ENCODE measurements at places on chromosomes 5 and 9. TPM values are rescaled to one million over a fixed set of nuclear protein-coding genes. Genes with fewer than 3 reads are reported as not detected.

The PCDHGA5 gene
- 0.15 TPM for total RNA-seq

The ANGPTL2 gene
- 4.6 TPM for total RNA-seq

The CENPH gene
- 44.7 TPM for total RNA-seq

The FOXD4 gene
- 0.34 TPM for total RNA-seq

The PCDHB8 gene
- total RNA-seq, result not detected

The CWC27 gene
- 10.3 TPM for total RNA-seq

The CCL27 gene
- total RNA-seq, result not detected

The DMRTA1 gene
- 0.17 TPM for total RNA-seq

The PKD2L2 gene
- total RNA-seq, result not detected

The PAM gene
- total RNA-seq, result 110 TPM

The PTBP3 gene
- total RNA-seq, result 14.8 TPM

The IFNK gene
- total RNA-seq, result not detected

The SLC46A2 gene
- not detected for total RNA-seq
